ENCODE measurements at places on chromosomes 11 and 22.
A peak's percentile ranks its signal among the peaks of the same experiment; 100 is the strongest.

DNA sequence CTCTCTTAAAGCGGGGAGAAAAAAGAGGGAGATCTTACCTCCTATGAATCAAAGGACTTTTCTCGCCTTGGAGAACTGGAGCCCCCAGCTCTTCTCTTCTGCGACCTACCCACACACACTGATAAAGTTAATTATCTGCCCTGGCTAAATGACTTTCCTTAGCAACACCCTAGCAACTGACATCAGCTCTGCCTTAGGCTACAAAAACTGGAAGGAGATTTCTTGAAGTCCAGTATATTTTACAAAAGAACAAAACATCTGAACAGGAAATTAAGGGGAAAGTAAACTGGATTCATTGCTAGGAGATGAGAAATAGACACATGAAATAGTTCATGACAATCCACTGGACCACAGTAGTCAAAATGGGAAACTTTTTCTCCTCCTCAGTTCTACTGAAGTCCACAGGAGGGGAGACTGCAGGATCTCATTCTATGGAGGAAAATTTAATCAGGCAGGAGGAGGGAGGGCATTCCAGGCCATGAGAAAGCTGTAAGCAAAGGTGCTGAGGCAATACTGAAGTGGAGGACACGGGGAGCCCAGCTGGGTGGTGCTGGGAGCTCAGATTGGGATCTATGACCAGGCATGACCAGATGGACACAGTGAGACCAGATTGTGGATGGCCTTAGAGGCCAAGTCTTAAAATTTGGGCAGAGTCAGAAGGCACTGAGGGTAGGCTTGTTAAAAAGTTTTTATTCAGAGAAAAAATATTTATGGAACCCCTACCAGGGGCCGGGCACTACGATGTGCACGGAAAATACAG, 3.7 kb upstream of the SPON1 start:
- DNase-seq: no peak

- peak; percentile 81 for DNase-seq
Measured at GRCh38 chr11:59158206-59159068, 13.5 kb upstream of the DTX4 start.

- DNase-seq: no peak
Measured at GRCh38 chr22:29580200-29580810, 608 bp downstream of the NIPSNAP1 start.

GRCh38 chr11:119709638-119710346, 19.2 kb downstream of the NECTIN1 start:
- peak; percentile 98 for DNase-seq

DNA sequence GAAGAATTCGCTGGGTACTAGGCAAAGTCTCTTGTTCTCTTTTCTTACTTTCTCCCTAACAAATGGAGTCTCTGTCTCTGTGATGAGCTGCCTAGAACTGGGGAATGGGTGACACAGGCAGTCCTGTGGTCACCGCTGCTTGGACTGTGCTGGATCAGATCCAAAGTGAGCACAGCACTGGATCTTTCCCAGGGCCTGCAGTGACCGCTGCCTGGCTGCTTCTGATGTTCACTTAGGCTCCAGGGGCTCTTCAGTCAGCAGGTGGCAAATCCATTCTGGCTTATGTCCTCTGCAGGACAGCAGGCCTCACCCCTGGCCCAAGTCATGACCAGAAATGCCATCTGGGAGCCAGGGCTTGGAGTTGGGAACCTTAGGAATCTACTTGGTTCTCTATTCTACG, 61.5 kb downstream of the EXT2 start:
- no peak for DNase-seq

GRCh38 chr11:10407749-10408685, 47.0 kb upstream of the AMPD3 start:
- no peak for DNase-seq

- DNase-seq: peak; percentile 98
Measured at GRCh38 chr11:31757260-31757835, 53.8 kb downstream of the PAX6 start.

Data from DMS79 treated with DMSO at 0.1 percent for 48 hours (cell line).